SJSA1 (cell line): ENCODE measurements at places on chromosomes 11 and 22. TPM values are rescaled to one million over a fixed set of nuclear protein-coding genes. Genes with fewer than 3 reads are reported as not detected.

HMOX1 gene
- total RNA-seq: 5.6 and 6.9 TPM in 2 replicates

LSP1 gene
- 0.50 and 3.4 TPM in 2 replicates for total RNA-seq

APOL5 gene
- not detected in 2 replicates for total RNA-seq

SLCO2B1 gene
- 0.13 and 2.2 TPM in 2 replicates for total RNA-seq

- DNase-seq: no peak
Measured at GRCh38 chr22:16806401-16806800, 18.8 kb downstream of the XKR3 start.

- DNase-seq: no peak
Measured at GRCh38 chr11:33273656-33274055, 16.5 kb downstream of the HIPK3 start.

BRSK2 gene
- total RNA-seq: 0.06 and 0.55 TPM in 2 replicates

DNA sequence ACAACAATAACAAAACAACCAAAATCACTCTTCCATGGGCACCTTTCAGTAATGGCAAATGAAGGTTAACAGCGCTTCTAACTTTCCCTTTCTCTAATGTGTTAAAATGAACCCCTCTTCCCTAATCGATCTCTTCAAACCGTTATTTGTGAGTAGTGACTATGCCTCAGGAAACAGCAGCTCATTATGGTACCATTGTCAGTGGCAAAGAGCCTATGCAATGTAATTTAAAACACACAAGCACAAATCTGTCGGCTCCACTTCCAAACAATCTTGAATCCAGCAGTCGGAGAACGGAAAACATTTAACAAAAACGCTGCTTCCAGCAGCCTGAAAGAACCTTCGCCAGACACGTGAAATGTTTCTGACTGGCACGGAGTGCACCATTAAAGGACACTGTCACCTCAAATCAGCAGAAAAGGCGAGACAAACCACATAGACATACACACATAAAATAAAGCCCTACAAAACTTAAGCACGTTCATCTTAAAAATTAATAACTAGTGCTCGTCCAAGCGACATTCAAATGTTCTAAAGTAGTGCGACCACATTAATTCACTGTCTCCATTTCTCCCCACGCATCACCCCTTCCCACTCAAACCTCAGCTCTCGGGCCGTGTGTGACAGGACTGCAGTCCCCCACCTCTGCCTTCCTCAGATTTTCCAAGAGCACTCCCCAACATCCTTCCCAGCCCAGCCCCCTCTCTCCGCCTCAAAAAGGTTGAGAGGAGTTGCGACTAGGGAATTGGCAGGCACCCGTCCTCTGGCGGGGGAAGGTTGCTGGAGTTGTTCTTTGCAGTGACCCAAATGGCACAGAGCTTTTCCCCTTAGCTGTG, 748 bp downstream of the RAB30 start:
- no peak for DNase-seq

DNA sequence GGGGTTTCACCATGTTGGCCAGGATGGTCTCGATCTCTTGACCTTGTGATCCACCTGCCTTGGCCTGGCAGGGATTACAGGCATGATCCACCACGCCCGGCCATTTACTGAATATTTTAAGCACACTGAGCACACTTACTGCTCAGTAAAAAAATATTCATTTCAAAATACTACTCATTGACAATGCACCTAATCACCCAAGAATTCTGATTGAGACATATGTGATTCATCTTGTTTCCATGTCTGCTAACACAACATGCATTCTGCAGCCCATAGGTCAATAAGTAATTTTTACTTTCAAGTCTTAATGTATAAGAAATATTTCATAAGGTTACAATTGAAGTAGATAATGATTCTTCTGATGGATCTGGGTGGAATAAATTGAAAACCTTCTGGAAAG, 4.2 kb upstream of the OR52J3 start:
- no peak for DNase-seq

CBLIF gene
- total RNA-seq: not detected in 2 replicates

- DNase-seq: no peak
Measured at GRCh38 chr11:58086528-58086927, 38.8 kb downstream of the OR9I1 start.

TP53AIP1 gene
- not detected in 2 replicates for total RNA-seq

OR52E8 gene
- not detected in 2 replicates for total RNA-seq

DNA sequence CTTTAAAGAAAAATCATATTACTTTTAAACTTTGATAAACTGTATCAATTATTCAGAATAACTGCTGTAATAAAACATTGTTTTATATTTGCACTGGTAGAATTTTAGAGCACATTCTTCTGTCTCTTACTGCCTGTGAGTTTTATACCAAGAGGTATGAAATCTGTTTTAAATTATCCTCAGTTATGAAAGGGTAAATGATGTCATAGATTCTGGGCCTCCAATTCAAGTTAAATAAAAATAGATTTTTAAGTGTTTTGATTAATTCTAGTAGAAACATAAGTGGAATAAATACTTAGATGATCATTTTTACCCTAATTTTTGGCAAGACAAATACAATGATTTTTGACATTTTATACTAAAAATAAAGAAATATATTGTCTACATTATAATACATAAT, 93.0 kb downstream of the GUCY1A2 start:
- DNase-seq: no peak

CCDC81 gene
- 18.2 and 37.4 TPM in 2 replicates for total RNA-seq

DNA sequence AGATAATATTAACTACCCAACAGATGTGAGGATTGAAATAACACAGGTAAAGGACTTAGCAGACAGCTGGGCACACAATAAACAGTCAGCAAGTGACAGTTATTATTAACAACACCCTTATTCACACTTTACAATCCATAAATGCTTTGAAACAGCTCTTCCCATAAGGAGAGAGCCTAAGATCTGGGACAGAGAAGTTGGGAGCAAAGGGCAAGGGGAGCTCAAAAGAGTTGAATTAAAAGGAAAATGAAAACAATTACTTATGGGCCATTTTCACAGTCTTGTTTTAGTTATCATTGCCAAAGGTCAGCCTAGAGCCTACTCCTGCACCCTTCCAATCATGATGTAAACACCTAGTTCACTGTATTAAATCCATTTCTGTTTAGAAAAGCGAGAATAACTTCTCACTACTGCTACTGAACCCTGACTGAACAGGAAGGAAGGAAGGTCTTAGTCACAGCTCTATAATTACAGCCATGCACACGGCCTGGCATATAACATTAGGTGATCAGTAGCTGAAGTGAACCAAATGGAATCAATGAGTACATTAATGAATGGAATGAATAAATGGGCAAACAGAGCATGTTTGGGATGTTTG, 111.3 kb downstream of the PLEKHA7 start:
- DNase-seq: no peak

OR8D4 gene
- total RNA-seq: not detected in 2 replicates

GPHA2 gene
- total RNA-seq: not detected in 2 replicates

DNA sequence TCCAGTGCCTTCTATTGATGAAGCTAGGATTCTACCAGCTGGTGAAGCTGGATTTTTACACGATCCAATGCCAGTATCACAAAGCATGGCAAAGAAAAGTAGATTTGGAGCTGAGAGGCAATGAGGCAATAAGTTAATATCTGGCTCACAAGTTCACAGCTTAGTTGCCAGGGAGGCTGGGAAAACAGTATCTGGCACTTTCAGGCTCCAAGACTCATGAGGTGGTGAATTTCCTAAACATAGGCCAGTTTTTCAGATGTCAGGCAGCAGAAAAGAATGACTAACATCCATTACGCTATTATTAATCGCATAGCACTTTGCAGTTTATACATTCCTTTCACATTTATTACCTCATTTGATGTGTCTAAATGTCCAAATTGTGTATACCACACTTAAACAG, 122.7 kb downstream of the GRIA4 start:
- DNase-seq: no peak

SLC6A5 gene
- total RNA-seq: not detected in 2 replicates

TRIM49D1 gene
- total RNA-seq: not detected in 2 replicates

DNA sequence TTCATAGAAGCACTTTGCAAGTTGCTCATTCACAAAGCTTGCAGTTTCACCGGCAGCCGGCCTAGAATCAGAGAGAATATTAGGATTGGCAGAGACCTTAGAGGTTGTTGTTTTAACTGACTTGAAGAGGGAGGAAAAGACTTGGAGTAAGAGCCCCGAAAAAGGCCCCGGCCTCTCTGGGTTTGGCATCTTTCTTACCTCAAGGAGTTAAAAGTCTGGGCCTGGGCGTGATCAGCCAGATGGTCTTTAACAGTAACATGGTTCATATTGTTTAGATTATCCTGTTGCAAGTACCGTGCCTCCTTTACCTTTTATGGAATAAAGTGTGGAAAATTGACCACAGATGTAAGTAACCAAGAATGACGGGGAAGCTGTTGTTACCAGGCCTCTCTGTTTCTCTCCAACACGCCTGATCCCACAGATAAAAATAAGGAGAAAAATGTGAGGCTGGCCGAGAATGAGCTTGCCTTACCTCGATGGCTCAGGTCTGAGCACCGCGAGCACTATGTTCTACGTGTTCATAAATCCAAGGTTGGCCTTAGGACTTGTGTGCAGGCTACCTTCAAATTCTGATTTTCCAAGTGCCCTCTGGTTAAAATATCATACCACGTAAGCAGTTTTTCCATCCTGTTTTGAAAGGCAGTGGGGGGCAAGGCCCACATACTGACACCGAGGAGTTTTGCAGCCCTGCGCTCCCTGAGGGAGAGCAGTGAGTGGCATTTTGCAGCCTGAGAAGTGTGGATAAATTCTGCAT, 56.4 kb downstream of the PARVA start:
- peak; percentile 72 for DNase-seq

SLC22A25 gene
- total RNA-seq: not detected in 2 replicates

OR6X1 gene
- total RNA-seq: not detected in 2 replicates

BTBD18 gene
- total RNA-seq: not detected in 2 replicates

DNA sequence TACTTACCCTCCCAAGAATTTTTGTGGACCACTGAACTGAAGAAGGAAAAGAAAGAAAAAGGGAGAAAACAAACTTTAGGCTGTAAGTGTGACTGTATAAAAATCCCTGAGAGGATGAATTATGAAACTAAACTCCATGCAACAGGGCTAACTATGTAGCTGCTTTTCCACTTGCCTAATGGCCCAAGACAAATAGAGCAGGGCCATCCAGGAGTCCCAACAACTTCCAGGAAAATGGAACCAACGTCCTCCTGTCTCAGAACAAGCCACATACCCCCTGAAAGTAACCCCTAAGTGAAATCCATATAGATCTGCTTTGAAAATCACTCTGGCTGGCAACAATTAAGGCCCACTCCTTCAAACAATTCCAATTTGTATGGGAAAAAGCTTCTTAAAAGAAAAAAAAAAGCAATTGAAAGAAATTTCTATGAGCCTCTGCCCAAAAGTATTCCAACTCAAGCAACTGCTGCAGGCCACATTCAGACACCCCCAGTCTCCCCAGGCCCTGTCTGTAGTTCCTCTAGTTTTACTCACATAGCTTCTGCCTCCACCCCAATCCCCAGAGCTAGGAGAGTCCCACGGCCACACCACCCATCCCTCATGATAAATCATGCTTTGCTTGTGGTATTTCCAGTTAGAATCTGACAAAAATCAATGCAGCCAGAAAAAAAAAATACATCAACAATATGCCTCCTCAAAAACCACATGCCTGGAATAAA, 12.7 kb downstream of the RBFOX2 start:
- no peak for DNase-seq

- DNase-seq: no peak
Measured at GRCh38 chr11:3645552-3645951, 624 bp downstream of the ART1 start.

- DNase-seq: no peak
Measured at GRCh38 chr22:19287076-19287707, 4.3 kb downstream of the CLTCL1 start.
